Activated CD8-positive, alpha-beta memory T cell treated with anti-CD3 and anti-CD28 coated beads, Interleukin-2, amount 10 ng/mL, durations not matched to agents 7 days and 5 days (primary cell): ENCODE measurements at places on chromosomes 3 and 15.

GRCh38 chr3:142374687-142375086 lies 73.2 kb downstream of the XRN1 start:
- no peak overlapping the region for H3K27ac ChIP-seq
- peaks cover 13% of the 10 kb centered on the region for H3K4me1 ChIP-seq
- H3K36me3 ChIP-seq: peaks cover 42% of the 10 kb centered on the region
- no peak overlapping the region for H3K4me3 ChIP-seq
- H3K27me3 ChIP-seq: no peaks in the 10 kb centered on the region
- no peak for DNase-seq

GRCh38 chr3:146241523-146242240 lies 9.2 kb downstream of the PLSCR4 start:
- H3K36me3 ChIP-seq: no peaks in the 10 kb centered on the region
- no peak overlapping the region for H3K27ac ChIP-seq
- H3K27me3 ChIP-seq: no peaks in the 10 kb centered on the region
- H3K4me3 ChIP-seq: no peak overlapping the region
- no peak for DNase-seq

- no peaks in the 10 kb centered on the region for H3K27me3 ChIP-seq
- peak overlapping the region; percentile 24 for H3K4me3 ChIP-seq
- no peak overlapping the region for H3K27ac ChIP-seq
- H3K4me1 ChIP-seq: peaks cover 14% of the 10 kb centered on the region
- no peak for DNase-seq
These were observed 560.5 kb downstream of the NR2F2 start for GRCh38 chr15:96891046-96891445.

DNA sequence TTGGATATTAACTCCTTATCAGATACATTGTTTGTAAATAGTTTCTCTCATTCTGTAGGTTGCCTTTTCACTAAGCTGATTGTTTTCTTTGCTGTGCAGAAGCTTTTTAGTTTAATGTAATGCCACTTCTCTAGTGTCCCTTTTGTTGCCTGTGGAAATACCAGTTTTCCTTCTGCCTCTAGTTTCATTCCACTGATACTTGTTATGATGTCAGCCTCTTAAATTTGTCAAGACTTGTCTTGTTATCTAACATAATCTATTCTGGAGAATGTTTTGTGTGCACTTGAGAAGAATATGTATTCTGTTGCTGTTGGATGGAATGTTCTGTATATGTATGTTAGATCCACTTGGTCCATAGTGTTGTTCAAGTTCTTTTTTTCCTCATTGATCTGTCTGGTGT lies 18.0 kb upstream of the CEP152 start:
- no peak for DNase-seq
- H3K36me3 ChIP-seq: peaks cover 3% of the 10 kb centered on the region
- peaks cover 24% of the 10 kb centered on the region for H3K27me3 ChIP-seq

DNA sequence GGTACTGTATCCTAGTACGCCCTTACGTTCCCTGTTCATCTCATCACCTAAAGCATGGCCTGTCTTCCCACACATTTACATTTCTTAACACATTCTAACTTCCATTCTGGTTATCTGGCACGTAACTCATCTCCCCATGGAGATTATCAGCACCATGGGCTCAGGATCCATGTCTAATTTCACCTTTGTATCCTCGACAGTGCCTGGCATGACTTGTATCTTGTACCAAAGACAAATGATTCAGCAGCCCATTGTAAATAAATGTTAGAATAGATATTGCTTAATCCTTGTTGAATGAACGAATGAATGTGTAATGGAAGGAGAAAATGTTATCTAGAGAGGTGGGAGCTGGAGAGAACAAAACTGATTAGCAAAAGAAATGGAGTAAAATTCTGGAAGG lies 69.7 kb upstream of the TPM1 start:
- H3K4me3 ChIP-seq: no peak overlapping the region
- H3K27ac ChIP-seq: no peak overlapping the region
- no peak for DNase-seq
- H3K27me3 ChIP-seq: peaks cover 6% of the 10 kb centered on the region
- no peaks in the 10 kb centered on the region for H3K36me3 ChIP-seq

DNA sequence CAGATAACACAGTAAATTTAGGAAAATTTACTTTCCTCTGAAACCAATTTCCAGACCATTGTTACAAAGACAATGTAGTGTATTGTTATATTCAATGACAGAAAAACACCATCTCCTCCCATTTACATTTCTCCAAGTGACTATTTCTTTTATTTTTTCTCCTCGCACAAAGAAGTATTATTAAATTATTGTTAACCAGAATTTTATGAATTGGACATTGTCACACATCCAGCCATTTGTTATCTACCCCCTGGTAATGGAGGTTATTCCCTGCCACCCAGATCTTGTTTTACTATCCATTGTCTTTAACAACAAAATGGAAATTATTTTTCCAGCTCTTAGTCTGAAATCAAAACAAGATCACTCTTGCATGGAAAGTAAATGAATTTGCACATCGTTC lies 511.3 kb downstream of the FGF12 start:
- no peak for DNase-seq
- no peaks in the 10 kb centered on the region for H3K27me3 ChIP-seq
- H3K4me1 ChIP-seq: no peaks in the 10 kb centered on the region
- no peaks in the 10 kb centered on the region for H3K36me3 ChIP-seq

DNA sequence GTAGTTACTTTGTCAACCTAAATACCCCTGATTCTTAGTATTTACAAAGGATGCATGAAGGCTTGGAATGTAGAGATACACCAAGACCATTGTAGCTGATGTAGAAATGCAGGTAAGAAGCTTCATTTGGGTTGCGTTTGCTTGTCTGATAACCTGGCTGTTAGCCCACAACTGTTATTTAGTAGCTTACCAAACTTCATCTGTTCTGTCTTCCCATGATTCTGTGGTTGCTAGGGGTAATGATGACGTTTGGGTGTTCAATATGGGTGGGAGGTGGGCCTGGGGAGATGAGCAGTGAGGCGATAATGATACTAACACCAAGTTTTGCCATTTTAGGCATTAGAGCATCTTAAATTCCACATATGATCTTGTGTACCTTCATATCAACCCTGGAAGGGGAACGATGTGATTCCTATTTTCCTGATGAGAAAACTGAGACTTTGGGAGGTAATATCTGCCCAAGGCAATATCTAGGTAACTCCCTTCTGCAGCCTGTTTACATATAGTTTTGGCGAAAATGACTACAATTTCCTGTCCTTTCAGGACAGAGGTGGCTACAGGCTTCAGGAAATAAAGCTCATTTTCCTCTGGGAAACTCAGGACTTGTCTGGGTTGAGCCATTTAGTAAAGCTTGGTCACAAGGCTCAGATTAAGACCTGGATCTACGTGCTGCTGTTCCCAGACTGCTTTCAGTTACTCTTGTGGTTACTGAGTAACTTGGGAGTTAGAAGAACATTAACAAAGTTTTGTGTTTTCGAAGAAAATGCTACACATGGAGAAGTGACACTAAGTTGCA lies 26.8 kb downstream of the FNDC3B start:
- no peak for DNase-seq
- no peaks in the 10 kb centered on the region for H3K27me3 ChIP-seq
- no peak overlapping the region for H3K27ac ChIP-seq
- peaks cover 24% of the 10 kb centered on the region for H3K4me1 ChIP-seq

- DNase-seq: no peak
- H3K36me3 ChIP-seq: no peaks in the 10 kb centered on the region
- no peak overlapping the region for H3K4me3 ChIP-seq
- no peaks in the 10 kb centered on the region for H3K4me1 ChIP-seq
These were observed 414.0 kb upstream of the ZNF717 start for GRCh38 chr3:76199382-76199781.

DNA sequence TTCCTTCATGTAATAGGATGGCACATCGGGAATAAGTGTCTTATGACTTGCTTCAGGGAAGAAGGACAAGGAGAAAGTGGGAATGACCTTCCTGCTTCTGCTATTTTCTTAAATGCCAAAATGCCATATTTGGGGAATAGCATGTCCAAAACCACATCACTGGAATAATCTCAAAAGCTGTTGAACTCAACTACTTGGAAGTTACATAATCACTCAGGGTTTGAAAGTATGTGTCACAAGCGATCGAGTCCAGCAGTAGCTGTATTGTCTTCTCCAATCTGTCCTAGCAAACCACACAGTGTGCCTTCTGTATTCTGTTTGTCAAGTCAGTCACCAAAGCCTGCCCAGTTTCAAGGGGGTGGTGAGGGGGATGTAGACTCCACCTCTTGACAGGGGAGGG lies 58.3 kb upstream of the GADL1 start:
- no peaks in the 10 kb centered on the region for H3K4me1 ChIP-seq
- peaks cover 4% of the 10 kb centered on the region for H3K27me3 ChIP-seq

GRCh38 chr15:84151205-84151931 lies 84.2 kb upstream of the GOLGA6L4 start:
- no peaks in the 10 kb centered on the region for H3K36me3 ChIP-seq
- no peak overlapping the region for H3K4me3 ChIP-seq
- peaks cover 13% of the 10 kb centered on the region for H3K27me3 ChIP-seq
- H3K4me1 ChIP-seq: no peaks in the 10 kb centered on the region
- H3K27ac ChIP-seq: no peak overlapping the region

DNA sequence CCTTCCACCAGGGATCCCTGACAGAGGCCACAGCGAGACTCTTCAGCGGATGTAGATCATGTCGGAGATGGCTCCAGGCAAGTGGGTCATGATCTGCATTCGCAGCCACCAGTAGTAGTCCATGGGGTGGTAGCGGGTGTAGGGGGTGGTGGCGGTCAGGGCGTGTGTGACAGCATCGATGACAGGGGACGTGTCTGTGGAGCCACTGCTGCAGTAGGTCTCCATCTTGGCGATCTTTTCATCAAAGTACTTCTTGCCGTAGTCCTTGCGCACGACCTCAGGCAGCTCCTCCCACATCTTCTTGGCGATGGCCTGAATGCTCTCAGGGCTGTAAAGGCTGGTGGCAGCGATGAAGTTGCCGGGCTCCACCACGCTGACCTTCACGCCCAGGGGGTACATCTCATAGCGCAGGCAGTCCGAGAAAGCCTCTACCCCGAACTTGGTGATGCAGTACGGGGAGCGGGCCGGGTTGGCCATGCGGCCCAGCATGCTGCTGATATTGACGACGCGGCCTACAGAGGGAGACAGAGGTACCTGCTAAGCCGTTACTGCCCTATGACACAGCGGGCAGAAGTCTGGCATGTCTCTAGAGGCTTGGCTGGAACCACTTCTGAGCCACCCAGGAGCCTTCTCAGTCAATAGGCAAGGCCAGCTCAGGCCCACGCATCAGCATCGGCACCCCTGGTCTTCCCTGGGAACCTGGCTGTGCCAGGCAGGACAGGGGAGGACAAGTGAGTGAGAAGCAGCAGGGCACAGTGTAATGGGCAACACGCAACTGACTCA lies 43.7 kb downstream of the BDH1 start:
- no peaks in the 10 kb centered on the region for H3K27me3 ChIP-seq
- peaks cover 28% of the 10 kb centered on the region for H3K36me3 ChIP-seq
- no peak overlapping the region for H3K4me3 ChIP-seq

DNA sequence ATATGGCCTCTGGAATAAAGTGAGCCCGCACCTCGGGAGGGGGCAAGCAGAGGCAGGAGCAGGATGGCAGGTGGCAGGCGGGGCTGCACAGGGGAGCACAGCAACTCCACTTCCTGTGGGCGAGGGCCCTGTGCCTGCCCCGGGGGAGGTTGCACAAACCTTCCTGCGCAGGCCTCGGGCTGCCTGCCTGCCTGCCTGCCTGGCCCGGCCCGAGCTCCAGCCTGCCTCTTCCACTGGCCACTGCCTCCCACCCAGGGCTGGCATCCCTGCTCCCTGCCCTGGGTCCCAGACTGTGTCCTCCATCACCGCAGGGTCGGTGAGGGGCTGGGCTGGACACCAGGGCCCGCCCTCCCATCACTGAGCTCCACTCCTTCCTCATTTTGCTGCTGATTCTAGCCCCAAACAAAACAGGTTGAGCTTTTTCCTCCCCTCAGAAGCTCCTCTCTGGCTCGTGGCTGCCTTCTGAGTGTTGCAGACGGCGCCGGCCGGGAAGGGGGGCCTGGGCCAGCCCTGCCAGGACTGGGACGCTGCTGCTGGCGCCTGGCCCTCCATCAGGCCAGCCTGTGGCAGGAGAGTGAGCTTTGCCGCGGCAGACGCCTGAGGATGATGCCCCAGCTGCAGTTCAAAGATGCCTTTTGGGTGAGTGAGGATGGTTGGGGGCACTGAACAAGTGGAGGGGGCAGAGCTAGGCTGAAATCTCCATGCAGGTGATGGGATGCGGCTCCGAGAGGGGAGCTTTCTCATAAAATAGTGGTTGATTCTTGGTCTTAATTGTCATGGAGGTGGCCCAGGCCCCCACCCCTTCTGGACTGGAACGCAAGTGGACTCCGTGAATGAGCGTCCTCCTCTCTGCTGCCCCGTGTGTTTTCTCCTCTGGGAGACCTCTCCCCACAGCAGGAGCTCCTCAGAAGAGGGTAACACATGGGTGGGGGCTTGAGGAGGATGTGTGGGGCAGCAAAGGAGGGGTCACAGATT lies at the start of gene PSTPIP1:
PSTPIP1 (plus strand) TSS at position 156 of the 975 bp plus-strand sequence; CDS start at position 604, 448 bp downstream.
- H3K4me1 ChIP-seq: peaks cover 65% of the 10 kb centered on the region
- peaks cover 34% of the 10 kb centered on the region for H3K36me3 ChIP-seq
- DNase-seq: peak; percentile 88
- H3K4me3 ChIP-seq: peak within 1 kb of the TSS; percentile 97

DNA sequence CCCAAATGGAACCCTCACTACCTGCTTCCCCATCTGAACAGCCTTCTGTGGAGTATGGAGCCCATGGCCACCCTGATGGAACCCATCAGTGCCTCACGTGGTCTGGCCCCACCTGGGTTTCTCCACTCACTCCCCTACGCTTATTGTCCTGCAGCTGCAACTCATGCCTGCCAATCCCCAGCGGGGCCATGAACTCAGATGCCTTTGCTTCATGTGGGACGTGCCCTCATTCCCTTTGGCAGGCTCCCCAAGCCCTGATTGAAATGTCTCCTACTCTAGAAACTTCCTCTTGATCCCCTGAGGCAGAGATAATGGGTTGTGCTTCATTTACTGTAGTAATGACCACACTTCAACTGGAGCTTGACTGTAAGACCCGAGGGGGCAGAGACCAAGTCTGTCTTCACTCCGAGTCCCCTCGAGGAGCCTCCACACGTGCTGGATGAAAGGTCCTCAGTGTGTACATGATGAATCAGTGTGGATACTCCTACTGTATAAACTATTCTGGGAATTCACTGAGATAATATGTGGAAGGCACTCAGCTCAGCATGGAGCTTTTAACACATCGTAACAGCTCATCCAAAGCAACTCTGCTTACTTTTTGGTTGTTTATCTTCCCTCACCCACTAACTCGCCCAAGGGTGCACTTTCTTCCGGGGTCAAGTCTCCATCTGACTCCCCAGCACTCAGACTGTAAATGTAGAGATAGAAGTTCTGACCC lies 232.8 kb upstream of the BHLHE40 start:
- no peaks in the 10 kb centered on the region for H3K27me3 ChIP-seq
- no peak overlapping the region for H3K4me3 ChIP-seq
- DNase-seq: no peak
- H3K36me3 ChIP-seq: peaks cover 66% of the 10 kb centered on the region
- H3K27ac ChIP-seq: no peak overlapping the region
- peaks cover 41% of the 10 kb centered on the region for H3K4me1 ChIP-seq

DNA sequence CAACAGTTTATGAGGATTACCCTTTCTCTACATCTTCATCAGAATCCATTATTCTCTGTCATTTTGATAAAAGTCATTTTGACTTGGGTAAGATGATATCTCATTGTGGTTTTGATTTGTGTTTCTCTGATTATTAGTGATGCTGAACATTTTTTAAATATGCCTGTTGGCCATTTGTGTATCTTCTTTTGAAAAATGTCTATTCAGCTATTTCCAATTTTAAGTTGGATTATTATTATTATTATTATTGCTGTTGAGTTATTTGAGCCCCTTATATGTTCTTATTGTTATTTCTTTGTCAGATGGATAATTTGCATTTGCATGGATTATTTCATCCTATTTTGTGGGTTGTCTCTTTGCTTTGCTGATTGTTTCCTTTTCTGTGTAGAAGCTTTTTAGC lies 421.2 kb upstream of the LMCD1 start:
- H3K27ac ChIP-seq: no peak overlapping the region
- no peaks in the 10 kb centered on the region for H3K27me3 ChIP-seq
- no peak overlapping the region for H3K4me3 ChIP-seq
- no peaks in the 10 kb centered on the region for H3K4me1 ChIP-seq
